ENCODE measurements at places on chromosomes 5 and 9.

GRCh38 chr9:111037356-111037707 is 938 bp downstream of the LPAR1 start:
- DNase-seq, result no peak

- no peak for DNase-seq
These were observed 14.8 kb downstream of the SAXO1 start for GRCh38 chr9:19018201-19018600.

- no peak for DNase-seq
These were observed 8.8 kb downstream of the NEUROG1 start for GRCh38 chr5:135526924-135527323.

DNA sequence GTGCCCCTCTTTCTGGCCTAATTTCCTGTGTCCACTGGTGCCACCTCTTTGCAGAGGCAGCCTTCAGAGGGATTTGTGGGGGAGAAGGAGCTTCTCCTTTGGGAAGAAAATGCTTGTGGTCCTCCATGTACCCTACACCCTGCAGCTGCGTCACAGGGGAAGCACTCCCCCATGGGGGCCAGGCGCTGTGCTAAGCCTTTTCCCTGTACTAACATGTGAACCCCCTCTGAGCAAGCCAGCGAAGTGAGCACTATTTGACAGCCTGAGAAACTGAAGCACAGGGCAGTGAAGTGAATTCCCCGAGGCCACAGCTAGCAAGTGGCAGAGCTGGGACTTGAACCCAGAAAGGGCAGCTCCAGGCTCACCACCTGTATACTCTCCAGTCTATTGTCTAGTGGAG is 32.3 kb downstream of the ERGIC1 start:
- DNase-seq, result no peak

DNA sequence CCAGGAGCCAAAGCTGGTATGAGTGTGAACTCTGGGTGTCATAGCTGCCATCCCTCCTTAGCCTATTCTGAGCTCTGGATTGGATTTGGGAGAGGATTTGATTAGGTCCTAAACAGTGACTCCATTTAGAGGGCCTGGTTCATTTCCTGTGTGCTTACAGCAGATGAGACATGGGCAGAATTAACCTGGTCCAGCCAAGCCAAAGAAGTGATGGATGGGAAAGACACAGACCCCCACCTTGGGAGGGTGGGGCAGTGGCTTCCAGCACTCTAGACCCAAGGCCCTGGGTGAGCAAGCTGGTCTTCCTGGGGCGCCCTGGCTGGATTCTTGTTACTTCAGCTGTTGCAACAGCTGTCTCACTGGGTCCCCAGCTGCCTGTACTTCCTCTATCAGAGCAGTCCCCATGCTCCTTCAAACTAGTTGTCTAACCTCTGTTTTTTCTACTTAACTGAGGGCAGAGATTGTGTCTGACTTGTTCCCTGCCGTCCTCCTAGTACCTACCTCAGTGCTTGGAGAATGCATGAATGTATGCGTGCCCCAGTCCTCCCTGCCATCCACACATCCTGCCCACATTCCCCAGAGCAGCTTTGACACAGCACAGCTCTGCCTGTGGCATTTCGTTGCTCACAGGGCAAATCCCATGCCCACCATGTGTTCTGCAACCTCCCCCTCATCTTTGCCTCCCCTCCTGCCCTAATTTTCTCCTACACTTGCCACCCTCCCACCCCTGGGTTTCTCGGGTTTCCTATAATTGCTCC is 115.9 kb downstream of the RGS3 start:
- DNase-seq, result no peak

DNA sequence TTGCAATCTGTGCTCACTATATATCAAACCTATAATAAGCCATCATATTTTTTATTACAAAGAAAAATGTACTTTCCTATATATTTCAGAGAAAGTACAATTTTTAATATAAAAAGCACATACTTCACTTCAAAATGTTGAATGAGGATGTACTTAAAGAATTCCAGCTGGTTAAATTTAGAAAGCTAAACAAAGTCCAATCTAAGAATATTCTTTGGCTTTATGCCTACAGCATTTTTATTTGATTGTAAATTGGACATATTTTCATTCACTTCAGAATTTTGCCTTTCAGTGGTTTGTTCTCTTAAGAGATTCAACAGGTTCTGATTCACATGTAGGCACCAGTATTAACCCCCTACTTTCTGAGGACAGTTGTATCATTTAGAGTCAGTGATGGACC is 533.8 kb downstream of the CAAP1 start:
- no peak for DNase-seq

- DNase-seq, result no peak
These were observed 518 bp downstream of the LOX start for GRCh38 chr5:122077366-122078115.

- no peak for DNase-seq
These were observed 58.6 kb downstream of the ENC1 start for GRCh38 chr5:74581988-74582365.

DNA sequence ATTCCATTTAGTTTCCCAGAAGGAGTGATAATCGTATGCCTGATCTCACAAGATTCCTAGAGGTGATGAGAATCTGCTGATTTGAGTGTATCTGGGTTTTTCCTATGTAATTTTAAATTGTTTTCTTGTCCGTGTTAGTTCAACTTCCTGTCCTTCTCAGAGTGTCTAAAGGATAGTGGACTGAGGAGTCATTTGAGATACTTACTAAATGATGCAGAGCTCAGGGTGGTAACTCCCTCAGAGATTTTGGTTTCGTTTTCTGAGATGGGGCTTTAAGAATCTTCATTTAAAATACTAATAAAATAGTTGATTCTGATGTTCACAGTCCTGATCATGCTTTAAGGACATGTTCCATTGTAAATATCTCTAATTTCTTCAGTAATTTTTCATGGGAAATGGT is 30.3 kb downstream of the MELK start:
- DNase-seq, result no peak

DNA sequence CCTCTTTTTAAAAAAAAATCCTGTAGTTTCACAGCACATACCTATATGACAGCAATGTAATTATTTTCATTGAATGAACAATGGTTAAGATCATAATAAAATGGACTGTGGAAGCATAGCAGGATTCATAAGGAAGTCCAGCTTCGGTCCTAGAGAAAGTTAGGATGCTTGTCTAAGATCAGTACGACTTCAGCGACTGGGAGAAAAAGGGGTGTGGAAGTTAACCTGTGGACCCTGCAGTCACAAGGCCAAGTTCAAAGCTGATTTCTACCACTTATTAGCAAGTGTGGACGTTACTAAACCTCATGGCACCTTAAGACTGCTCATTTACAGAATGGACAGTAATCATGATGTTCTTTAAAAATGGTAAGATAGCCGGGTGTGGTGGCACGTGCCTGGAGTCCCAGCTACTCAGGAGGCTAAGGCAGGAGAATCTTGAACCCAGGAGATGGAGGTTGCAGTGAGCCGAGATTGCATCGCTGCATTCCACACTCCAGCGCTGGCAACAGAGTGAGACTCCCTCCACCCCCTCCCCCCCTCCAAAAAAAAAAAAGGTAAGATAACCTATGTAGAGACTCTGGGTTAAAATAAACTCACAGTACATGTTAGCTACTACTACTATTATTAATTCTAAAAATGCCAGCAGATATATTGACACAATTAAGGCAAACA is 71.6 kb upstream of the PCA3 start:
- no peak for DNase-seq

DNA sequence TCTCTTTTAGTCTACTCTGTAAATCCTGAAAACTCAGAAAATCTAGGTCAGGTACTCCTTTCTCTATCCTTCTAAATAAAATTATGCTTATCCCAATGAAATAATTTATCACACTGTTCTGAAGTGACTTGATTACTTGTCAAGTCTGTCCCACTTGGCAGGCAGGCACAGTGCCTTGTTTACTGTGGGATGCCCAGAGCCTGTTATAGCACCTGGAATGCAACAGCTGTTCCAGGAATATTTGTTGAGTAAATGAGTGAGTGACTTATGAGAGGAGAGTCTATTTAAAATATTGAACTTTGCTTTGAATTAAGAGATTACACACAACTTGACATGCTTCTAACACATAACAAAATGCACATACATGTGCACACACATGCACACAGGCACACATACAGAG is 130.0 kb downstream of the MPDZ start:
- DNase-seq, result no peak

DNA sequence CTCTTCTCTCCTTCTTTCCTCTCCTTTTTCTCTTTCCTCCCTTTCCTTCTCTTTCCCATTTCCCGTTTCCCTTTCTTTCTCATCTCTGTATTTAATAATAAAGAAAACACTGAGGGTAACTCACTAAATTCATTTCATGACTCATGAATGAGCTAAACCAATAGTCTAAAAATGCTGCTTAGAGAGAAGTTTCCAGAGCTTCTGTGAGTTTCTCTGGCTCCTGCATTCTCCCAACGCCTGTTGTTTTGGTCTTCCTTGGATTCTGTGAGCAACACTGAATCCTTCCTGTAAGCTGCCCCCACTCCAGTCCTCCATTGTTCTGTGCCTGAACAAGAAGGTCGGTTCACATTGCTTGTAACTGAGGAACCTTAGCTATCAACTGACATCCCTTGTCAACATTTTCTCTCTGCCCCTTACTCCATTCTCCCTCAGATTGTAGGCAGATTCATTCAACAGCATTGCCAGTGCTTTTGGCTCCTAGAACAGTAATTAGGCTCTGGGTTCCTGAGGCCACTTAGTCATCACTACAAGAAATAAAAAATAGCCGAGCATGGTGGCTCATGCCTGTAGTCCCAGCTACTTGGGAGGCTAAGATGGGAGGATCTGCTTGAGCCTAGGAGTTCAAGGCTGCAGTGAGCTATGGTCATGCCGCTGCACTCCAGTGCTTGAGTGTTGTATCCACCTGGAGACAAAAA is 237.7 kb upstream of the KLF4 start:
- no peak for DNase-seq

DNA sequence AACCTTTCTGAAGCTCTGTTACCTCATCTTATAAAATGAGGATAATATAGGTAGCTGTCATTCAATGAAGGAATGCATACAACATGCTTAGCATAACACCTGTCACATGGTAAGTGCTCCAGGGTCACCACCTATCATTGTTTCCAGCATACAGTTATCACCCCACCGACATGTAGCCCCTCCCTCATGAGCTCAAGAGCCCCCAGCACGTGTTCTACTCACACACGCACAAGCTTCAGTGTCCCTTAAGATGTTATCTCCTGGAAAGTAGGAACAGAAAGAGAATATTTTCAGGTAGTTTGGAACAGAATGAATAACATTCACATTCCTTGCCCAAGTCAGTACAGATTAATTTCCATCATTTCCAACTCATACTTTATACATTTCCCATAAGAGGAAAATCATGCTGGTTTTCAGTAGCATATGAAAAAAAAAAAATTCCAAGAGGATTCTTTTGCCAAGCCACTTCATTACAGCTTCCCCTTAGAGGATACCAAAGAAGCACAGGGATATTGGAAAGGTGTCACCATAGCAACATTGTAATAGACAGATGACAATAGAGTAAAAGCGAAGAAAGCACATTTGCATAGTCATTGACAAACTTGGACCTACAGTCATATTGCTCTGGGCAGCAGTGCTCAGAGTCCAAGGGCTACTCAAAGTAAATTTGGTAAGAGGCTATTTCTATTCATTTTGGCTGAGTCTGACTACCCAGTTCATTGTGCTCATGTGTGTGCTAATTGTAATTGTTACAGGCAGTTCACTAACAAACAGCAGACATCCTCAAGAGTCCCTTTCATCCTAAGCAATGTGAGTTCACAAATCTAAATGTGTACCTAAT is 1.5 kb upstream of the MOB3B start:
- no peak for DNase-seq

DNA sequence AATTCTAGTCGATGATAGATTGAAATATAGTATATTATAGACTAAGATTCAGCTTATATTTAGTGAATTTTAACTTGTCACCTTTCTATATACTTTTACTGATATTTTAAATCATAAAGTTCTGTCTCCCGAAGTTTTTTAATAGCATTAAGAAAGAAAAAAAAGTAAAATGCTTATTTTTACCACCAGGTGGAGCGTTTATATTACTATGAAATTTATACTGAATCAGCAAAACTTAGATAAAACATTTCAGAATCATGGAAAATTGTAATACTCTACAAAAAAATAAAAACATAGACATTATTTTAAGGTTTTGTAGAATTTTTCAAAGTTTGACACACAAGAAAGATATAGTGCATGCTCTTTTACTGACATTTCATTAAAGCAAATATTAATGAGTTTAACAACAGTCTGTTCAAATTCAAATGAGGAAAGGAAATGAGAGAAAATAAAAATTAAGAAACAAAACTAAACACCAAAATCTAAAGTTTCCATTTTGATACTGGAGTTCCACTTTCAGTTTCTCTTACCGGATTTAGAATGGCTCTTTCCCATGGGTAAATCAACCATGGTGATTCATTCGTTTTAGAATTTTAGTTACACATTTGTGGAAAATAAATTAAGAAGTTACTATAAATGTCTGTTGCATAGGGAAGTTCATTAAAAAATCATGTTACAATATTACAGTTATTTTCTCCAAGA is 1035.3 kb downstream of the CDH12 start:
- no peak for DNase-seq

GRCh38 chr5:102312586-102313370 is 16.7 kb upstream of the SLCO4C1 start:
- no peak for DNase-seq

GRCh38 chr9:126965077-126965476 is 50.5 kb downstream of the RALGPS1 start:
- no peak for DNase-seq

GRCh38 chr5:156841737-156842136 is 8.4 kb upstream of the PPP1R2B start:
- DNase-seq, result no peak

GRCh38 chr5:106171708-106172107 is 1499.0 kb downstream of the EFNA5 start:
- DNase-seq, result no peak

DNA sequence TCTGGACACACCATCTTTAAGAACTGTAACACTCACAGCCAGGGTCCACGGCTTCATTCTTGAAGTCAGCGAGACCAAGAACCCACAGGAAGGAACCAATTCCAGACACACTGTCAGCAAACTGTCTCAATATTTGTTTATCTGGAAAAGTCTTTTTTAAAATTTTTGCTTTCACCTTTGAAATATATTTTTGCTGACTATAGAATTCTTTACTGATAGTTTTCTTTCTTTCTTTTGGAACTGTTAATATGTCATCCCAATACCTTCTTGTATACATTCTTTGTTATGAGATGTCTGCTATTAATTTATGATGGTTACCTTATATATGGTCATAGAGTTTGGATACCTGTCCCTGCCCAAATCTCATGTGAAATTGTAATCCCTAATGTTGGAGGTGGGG is 145.1 kb upstream of the IRX4 start:
- DNase-seq, result no peak

DNA sequence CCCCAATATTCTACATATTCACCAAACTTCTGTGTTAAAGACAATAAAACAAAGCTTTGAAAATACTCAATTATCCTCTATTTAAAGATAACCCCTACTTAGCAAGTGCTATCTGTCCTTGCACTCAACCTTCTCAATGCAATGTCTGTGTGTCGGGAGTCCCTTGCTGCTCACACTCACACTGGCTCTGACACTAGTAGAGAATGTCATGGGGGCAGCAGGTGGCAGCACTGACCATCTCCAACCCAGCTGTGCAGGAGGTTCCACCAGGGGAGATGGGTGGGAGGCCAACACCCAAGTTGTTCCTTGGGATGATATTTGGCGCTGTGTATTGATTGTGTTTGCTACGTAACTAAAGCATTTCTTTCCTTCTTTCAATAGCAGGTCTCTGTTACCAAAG is 59.4 kb upstream of the SIMC1 start:
- no peak for DNase-seq

Data from stimulated activated CD4-positive, alpha-beta T cell treated with anti-CD3 and anti-CD28 coated beads, Interleukin-1b, Interleukin-23, amount 100 ng/mL, for 24 hours (primary cell).